Stimulated activated CD8-positive, alpha-beta memory T cell treated with anti-CD3 and anti-CD28 coated beads, Interleukin-4, amount 100 ng/mL, for 24 hours (primary cell): ENCODE measurements at places on chromosomes 2 and 18.

DNA sequence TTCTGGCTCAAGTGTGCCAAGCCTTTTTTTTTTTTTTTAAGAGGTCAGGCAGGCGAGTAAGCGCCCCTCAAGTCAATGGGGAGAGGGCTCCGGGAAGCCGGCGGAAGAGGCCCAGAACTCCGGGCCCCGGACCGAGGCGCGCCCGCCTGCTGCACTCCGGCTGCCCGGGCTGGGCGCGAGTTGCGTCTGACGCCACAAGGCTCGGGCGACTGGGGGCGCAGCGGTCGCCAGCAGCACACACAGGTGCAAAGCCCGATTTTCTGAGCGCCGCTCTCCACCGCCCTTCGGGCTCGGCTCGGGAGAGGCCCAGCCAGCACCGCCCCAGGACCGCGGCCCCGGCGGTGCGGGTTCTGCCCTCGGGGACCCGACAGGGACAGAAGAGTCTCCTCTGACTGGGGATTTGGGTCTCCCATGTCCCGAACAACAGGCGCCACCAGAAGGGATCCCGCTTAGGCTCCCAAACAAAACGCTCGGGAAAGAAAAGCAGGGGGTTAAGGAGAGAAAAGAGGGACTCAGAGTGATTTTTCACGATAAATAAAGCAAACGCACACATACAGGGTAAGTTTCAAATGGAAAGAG lies 787 bp downstream of the ERBB4 start:
- no peak for DNase-seq

GRCh38 chr2:69828938-69829255 lies 563 bp upstream of the GMCL1 start:
- no peak for DNase-seq

GRCh38 chr18:35174093-35174731 lies 66.6 kb upstream of the ZNF397 start:
- no peak for DNase-seq

GRCh38 chr18:6010284-6010683 lies 115.0 kb upstream of the TMEM200C start:
- DNase-seq = no peak

DNA sequence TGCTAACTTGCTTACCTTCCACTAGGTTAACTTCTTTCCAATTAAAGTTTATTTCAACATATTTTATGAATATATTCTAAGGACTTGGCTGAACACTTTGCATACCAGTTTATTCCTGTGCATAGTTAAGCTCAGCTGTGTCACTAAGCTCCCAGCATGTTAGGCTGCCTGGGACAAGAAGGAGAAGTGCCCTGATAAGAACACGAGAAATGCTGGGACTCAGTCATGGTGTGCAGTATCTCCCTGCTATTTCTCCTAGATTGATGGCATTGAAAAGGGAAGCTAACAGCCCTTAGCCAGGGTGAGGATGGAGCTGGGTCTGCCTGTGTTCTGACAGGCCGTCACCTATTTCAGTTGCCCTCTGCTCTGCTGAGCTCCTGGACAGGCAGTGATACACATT lies 164.3 kb downstream of the TRABD2A start:
- no peak for DNase-seq

- DNase-seq = no peak
Measured at GRCh38 chr18:36636237-36636817, 192.5 kb downstream of the TPGS2 start.

- DNase-seq = no peak
Measured at GRCh38 chr2:217588266-217588665, 414.5 kb downstream of the TNS1 start.

- DNase-seq = no peak
Measured at GRCh38 chr18:47691611-47692010, 238.8 kb downstream of the SMAD2 start.

DNA sequence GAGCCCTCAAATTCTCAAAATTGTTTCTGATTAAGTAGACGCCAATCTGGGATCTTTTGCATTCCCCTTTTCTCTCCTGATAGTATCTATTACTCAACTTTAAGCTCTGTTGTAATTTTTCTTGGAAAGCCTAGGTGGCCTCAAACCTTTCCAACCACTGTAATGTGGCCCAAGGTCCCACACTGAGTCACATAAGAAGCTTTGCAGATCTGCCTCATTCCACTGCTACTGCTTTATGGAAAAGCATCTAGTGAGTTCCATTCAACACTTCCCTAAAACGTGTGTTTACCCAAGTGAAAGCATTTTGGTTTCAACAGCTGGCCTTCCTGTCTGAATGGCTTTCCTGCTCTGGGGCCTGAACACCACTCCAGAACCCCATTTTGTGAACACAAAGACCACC lies 493.6 kb upstream of the SPHKAP start:
- DNase-seq = no peak

DNA sequence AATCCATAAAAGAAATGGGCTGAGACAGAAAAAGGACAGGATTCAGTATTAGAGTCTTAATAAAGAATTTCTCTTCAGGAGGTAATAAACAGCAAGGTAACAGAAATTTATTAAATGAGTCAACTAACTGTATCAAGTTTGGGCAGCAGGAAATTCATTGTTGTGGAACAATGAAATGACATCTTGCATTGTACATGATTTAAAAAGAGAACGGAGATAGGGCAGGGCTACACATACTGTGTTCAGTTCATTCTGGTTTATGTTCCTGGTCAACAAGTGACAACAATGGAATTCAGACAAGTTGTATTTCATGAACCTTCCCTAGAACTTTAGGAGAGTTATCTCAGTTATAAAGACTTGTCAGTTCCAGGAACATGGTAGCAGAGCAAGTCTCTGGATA lies 961.3 kb downstream of the SOCS6 start:
- DNase-seq = no peak

GRCh38 chr2:38690499-38691420 lies 24.8 kb downstream of the GALM start:
- no peak for DNase-seq

DNA sequence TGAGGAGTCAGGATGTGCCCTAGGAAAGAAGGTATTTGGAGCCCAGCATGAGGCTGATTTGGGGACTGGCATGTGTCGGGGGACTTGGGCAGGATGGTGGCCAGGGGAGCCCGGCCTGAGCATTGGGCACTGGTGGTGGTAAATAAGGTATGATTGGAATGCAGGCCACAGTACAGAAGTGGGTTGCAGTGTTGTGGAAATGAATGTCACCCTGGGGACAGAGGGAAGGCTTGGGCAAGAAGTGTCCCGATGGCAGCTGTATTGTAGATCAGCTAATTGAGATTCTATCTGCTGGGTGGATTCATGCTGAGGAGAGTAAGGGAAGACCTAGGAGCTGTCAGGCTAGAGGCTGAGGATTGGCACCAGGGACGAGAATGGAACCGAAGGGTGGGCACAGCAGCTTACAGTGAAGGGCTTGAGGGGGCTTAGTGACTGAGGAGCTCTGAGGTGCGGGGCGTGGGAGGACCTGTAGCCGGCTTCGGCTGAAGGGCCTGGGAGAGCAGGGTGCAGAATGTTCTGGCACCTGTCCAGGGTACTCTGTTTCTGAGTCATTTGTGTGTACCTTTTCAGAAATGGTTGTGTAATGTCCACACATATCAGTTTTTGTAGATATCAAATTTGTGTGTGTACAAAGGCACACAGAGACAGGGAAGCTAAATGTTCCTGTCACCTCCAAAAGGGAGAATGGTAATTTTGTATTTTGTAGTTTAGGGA lies 170.2 kb downstream of the PRKCE start:
- no peak for DNase-seq

- no peak for DNase-seq
Measured at GRCh38 chr2:163255086-163255485, 416.5 kb upstream of the KCNH7 start.

DNA sequence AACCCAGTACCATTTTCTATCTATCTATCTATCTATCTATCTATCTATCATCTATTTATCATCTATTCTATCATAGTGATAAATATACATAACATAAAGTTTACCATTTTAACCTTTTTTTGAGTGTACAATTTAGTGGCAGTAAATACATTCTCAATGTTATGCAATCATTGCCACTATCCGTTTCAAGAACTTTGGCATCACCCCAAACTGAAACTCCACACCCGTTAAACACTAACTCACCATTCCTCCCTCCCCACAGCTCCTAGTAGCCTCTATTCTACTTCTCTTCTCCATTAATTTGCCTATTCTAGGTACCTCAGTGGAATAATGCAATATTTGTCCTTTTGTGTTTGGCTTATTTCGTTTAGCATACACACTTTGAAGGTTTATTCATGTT lies 82.5 kb upstream of the KCNE4 start:
- DNase-seq = no peak

DNA sequence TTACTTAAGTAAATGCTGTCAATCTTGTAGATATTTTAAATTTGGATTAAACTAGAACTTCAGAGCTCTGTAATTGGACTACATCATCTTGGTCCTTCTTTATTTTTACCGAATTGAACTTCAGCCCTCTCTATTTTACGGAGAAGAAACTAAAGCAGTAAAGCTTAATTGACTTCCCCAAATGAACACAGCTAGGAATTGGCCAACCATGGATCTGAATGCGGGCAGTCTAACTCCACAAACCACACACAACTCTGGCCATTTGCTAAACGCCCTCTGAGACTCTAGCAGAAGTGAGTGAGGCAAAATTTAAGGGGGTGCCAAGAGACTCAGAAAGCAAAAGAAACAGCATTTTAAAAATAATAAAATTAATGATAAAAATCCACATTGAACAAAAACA lies 86.3 kb upstream of the KCTD1 start:
- no peak for DNase-seq

- DNase-seq = no peak
Measured at GRCh38 chr2:157106950-157107349, 150.6 kb upstream of the GALNT5 start.

GRCh38 chr2:8605351-8606065 lies 76.3 kb upstream of the ID2 start:
- DNase-seq = no peak

DNA sequence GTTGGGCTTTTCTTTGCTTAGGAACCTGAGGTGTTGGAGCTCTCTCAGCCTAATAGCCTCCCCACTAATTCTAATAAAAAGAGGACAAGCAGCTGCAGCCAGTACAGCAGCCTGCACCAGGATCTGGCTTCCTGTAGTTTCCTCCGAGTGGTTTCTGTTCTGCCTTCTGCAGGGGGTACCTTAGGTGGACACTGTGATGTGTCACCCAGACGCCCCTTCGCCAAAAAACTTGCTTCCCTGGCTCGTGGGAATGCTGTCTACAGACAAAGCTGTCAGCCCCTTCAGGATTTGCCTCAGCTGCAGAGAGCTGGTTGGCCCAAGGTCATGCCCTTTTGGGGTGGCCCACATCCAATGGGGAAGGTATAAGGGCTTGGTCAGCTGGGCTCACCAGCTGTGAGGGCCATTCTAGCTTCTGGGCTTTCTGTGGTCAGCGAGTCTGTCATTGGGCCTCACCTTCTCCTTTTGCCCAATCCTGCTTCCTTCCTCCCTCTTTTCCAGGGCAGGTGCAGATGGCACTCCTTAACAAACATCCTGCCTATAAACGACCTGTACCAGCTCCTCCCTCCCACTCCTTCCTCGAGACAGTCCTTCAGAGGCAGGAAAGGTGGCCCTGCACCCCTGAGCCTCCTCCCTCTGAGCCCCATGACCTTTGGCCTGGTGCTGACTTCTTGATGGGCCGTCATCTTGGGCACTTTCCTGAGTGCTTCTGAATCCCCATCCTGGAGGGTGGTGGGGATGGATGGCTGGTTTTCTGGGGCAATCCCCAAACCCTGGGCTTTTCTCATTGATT lies 44.0 kb upstream of the ROCK2 start:
- DNase-seq = no peak
